ENCODE measurements at places on chromosomes 6 and 20. TPM values are rescaled to one million over a fixed set of nuclear protein-coding genes. Genes with fewer than 3 reads are reported as not detected.

ADTRP gene
- total RNA-seq: 1.9 TPM

BANF2 gene
- not detected for total RNA-seq

COL11A2 gene
- 1.4 TPM for total RNA-seq

GRCh38 chr6:20661721-20662120 is 127.5 kb downstream of the CDKAL1 start:
- no peaks in the 10 kb centered on the region for H3K36me3 ChIP-seq
- H3K27me3 ChIP-seq: no peaks in the 10 kb centered on the region
- no peak overlapping the region for H3K27ac ChIP-seq
- no peaks in the 10 kb centered on the region for H3K4me1 ChIP-seq
- H3K4me3 ChIP-seq: no peak overlapping the region
- no peak for DNase-seq

GRCh38 chr6:118280210-118280609 is 267.9 kb upstream of the PLN start:
- no peak overlapping the region for H3K27ac ChIP-seq
- H3K4me3 ChIP-seq: no peak overlapping the region
- no peaks in the 10 kb centered on the region for H3K36me3 ChIP-seq

DNA sequence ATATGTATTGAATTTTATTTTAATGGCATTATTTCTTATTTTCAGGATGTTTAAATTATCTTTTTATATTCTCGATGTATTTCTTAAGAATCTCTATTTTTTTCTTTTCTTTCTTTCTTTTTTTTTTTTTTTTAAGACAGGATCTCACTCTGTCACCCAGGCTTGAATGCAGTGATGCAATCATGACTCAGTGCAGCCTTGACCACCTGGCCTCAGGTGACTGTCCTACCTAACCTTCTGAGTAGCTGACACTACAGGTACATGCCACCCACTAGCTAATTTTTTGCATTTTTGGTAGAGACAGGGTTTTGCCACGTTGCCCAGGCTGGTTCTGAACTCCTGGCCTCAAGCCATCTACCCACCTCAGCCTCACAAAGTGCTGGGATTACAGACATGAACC is 143.8 kb upstream of the LAMA2 start:
- no peaks in the 10 kb centered on the region for H3K4me1 ChIP-seq
- no peak overlapping the region for H3K4me3 ChIP-seq
- H3K27ac ChIP-seq: no peak overlapping the region

RAB22A gene
- 7.4 TPM for total RNA-seq

DNA sequence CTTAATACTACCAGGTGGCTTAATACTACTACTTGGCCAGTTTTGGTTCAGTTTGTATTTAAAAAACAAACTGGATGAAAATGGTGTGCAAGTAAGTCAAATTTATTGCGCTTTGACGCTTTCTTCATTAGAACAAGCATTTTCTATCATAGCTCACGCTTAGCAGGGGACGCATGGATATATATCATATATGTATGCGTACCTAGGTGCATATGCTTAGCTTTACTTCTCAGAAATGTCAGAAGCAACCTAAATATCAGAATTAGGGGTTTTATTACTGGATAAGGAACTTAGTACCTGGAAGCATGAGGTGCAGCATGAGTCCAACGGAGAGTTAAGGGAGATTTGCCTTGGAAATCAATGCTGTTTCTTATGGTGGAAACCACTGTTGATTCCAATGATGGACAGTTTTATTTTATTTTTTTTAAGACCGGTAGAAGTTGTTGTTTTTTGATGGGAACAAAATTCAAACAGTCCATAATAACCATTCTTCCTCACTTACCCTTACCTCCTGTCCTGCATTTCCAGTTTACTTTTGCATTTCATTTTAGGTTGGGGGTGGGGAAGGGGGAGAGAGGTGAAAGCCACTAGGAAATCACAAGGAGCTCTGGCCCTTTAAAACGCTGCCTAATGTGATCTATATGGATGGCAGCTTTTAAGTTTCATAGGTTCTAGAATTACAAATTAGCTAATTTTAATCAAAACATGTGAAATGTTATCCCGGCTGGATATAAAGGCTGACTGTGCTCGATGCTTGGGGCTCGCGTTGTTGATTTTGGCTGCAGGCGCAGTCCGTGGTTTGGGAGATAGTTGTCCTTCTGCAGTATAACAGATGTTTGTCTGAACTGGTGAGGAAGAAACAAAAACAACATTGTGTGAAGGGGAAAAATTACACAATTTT is 2.1 kb downstream of the SOBP start:
- DNase-seq: no peak
- no peaks in the 10 kb centered on the region for H3K27me3 ChIP-seq
- peaks cover 15% of the 10 kb centered on the region for H3K4me1 ChIP-seq
- H3K4me3 ChIP-seq: no peak overlapping the region
- no peaks in the 10 kb centered on the region for H3K36me3 ChIP-seq

DNA sequence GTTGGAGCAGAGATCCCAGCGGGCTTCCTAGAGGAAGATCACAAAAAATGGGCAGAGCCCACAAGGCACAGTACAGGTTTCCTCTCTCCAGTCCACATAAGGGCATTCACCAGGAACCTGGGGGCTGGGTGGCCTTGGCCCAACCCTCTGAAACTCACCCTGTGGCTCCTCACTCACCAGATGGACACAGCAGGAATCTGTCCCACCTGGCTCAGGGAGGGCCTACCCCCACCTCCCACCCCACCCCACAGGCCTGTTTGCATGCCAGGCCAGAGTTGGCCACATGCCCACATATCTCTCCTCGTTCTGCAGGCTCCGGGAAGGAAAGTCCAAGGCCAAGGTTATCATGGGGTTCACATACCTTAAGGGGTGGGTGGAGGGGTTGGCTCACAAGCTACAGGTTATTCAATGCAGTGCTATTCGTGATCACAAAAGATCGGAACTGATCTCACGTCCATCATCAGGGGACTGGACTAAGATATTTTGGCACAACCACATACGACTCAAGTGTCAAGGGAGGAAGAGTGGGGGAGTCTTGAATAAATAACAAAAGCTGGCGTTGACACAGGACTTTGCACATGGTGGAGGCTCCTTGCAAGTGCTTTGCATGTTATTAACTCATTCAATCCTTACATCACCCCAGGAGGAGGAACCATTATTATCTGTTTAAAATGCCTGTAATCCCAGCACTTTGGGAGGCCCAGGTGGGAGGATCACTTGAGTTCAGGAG is 13.0 kb downstream of the RIPOR3 start:
- H3K4me1 ChIP-seq: peaks cover 23% of the 10 kb centered on the region
- H3K4me3 ChIP-seq: no peak overlapping the region
- H3K27ac ChIP-seq: no peak overlapping the region

DNA sequence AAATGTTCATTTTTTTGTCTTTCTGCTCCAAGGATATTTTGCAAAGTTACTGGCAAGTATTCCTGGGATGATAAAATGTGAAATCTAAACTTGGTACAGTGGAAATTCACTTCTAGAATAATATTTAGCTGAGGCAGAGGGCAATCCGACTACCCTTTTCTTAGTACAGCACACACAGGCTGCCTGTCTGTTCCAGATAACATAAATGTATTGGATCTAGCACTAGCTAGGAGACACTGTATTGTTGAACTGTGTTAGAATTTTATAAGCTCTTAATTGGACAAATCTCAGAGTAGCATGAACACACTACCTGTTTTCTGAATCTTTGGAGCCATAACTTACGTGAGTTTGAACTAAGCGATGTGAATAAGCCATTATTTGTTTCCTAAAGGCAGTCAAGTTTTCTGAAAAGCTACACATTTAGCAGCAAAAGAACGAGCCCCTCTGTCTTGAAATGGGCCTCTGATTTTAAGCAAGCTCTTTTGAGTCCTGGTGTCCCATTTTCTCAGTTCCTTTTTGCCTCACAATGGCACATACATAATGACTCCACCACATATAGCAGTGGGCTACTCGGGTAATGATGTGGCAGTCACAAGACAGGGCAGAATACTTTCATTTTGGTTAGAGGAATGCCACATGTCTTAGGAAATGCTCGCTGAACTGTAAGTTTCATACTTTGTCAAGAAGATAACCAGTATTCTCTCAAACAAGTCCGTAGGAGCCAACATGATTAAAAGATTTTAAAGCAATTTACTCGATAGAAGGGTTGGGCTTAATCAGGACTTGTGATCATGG is 116.5 kb upstream of the ESR1 start:
- peak overlapping the region; percentile 41 for H3K27ac ChIP-seq
- peak overlapping the region; percentile 6 for H3K4me3 ChIP-seq
- no peaks in the 10 kb centered on the region for H3K4me1 ChIP-seq
- no peaks in the 10 kb centered on the region for H3K27me3 ChIP-seq

NMBR gene
- not detected for total RNA-seq

SLC35D3 gene
- not detected for total RNA-seq
